ENCODE measurements at places on chromosomes 1 and 21.
A peak's percentile ranks its signal among the peaks of the same experiment; 100 is the strongest.

DNA sequence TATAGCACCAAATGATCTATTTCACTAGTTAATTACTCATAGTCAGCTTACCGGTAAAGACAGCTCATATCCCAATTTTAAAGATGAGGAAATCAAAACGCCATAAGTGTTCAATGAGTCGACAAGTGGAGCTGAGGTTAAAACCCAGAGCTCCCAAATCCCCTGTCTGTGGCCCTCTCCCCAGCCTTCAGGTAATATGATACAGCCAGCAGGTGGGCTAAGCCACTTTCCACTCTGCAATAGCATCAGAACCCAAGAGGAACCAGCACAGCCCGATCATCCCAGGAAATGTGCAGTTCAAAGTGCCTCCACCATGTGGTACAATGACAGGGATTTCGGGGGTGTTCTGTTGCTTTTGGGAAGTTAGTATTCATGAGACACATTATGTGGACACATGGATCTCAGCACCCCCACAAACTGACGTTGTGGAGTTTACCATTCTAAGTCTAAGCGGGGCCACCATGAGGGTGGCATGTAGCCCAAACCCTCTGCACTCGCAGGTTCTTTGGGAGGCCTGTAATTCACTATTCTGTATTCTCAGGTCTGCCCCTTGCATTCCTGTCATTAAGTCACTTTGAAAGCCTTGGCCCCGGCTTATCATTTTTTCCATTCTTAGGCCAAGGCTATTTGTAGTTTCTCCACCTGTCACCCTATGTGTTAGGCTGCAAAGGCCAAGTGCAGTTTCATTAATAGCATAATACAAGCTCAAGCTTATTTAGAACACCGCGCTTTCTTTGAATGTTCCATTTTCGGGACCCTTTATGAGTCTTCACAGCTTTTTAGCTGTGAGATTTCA, 26.3 kb upstream of the ACTN2 start:
- no peak for DNase-seq

GRCh38 chr1:109649491-109649914, 6.4 kb upstream of the GSTM4 start:
- DNase-seq, result no peak

GRCh38 chr1:92367496-92367895, 68.6 kb downstream of the RPAP2 start:
- DNase-seq, result no peak

GRCh38 chr1:38015978-38016725, 3.6 kb downstream of the UTP11 start:
- DNase-seq, result no peak

GRCh38 chr1:12412439-12412838, 182.6 kb downstream of the VPS13D start:
- DNase-seq, result no peak

DNA sequence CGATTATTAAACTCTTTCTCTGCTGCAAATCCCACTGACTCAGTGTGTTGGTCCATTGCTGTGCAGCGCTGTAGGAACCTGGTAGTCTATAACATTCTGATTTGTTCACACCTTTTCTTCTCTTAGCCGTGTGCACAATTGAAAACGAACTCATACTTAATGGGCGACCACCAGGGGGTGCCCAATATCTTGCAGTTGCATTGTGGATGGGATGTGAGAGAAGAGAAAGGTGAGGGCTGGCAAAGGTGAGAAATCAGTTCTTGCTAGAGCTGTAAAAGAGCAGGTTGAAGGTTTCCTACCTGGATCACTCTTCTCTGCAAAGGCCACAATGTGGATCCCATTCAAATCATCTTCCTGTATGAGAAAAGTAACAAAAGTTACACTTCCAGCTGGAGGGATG, 51.0 kb downstream of the CASQ2 start:
- peak; percentile 3 for DNase-seq

DNA sequence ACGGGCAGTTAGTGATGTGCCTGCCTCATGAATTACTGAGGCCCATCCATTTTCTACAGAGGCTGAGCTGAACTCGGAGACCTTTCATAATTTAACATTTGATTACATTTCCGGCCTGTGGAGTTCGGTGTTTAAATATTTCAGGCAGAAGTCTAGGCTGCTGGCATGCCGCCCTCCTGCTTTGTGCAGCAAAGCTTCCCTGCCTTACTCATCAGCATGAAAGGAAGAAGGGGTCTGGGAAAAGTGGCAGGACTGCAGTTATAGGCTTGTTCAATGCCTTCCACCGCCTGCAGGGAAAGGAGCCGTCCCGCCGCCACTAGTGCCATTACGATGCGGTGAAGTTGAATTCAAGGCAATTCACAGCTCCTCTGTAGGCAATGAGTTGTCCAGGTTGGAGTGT, 527.9 kb downstream of the NPHP4 start:
- no peak for DNase-seq

GRCh38 chr1:41492341-41492848, 7.9 kb upstream of the EDN2 start:
- peak; percentile 20 for DNase-seq

DNA sequence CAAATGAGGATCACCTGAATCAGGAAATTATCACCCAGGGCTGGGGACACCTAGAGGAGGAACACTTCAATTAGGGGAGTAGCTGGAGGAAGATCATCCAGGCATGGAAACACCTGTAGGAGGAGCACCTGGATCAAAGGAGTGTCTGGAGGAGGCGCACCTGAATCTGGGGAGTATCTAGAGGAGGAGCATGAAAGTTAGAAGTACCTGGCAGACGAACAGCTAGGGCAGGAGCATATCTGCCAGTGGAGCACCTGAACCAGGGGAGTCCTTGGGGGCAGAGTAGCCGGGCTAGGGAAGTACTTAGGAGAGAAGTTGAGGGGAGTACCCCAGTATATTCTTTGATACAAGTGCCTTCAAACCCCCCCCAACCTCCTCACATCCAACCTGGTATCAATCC, 1.3 kb downstream of the C1orf210 start:
- DNase-seq, result no peak

DNA sequence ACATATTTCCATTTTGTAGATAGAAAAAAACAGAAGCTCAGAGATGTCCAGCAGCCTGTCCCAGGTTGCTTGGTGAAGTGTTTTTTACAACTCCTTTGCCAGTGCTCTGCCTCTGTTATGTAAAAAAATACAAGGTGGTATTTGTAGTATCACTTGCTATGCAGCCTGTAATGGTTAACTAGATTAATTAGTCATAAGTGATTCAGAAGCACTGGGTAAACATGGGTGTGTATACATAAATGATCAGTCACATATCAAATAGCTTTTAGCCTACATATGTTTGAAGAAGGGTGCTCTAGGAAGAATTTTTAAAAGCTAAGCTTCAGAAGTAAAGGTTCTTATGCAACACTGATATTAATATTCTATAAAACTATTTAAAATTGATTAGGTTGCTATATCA, 70.0 kb upstream of the MAGI3 start:
- DNase-seq, result no peak

- no peak for DNase-seq
Measured at GRCh38 chr1:214514032-214514818, 37.2 kb downstream of the PTPN14 start.

DNA sequence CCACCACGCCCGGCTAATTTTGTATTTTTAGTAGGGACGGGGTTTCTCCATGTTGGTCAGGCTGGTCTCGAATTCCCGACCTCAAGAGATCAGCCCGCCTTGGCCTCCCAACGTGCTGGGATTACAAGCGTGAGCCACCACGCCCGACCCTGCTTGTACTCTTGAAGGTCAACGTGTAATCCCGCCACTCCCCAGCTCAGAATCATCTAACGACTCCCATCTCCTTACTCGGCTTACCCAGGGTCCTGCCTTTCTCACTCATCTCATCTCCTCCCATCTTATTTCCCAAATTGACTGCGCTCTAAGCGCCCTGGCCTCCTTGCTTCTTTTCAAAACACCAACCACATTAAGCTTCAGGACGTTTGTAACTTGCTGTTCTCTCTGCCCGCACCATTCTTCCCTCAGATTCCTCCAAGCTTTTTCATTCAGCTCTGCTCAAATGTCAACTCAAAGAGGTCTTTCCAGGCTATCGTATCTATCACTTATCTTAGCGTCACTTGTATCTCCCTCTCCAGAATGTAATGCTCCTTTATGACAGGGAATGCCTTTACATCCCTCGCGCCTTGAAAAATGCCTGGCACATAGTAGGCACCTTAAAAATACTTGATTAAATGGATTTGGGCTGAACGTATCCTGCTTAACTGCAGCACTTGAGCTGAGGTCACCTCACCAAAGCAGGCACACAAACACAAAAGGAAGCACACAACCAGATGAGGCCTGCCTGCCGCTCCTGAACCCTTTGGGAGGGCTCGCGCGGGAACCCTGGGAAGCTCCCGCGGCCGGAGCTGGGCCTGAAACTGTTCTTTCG, 1.4 kb upstream of the USP1 start:
- DNase-seq, result peak; percentile 61

DNA sequence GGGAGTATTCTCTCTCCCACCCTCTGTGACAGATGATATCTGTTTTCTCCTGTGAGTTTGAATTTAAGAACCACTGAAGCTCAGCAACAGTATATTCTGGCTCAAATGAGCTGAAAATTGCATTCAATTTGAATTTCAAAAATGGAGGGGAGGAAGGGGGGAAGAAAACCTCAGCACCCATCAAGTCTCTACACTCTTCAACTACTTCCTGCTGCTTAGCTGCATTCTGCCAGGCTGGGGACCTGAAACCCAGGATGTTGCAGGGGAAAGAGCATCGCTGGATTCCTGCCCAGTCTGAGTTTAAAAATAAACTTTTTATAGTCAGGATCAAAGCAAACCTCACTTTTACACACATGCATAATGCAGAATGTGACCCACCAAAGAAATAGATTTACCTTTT, 214.3 kb upstream of the ESRRG start:
- no peak for DNase-seq

GRCh38 chr1:225430301-225430700, 2.5 kb upstream of the LBR start:
- DNase-seq, result no peak

GRCh38 chr1:151340870-151341754, 5.9 kb downstream of the RFX5 start:
- peak; percentile 92 for DNase-seq

- peak; percentile 75 for DNase-seq
Measured at GRCh38 chr1:15152318-15153183, 996 bp upstream of the TMEM51 start.

- DNase-seq, result no peak
Measured at GRCh38 chr1:75152092-75152491, 17.9 kb downstream of the LHX8 start.

DNA sequence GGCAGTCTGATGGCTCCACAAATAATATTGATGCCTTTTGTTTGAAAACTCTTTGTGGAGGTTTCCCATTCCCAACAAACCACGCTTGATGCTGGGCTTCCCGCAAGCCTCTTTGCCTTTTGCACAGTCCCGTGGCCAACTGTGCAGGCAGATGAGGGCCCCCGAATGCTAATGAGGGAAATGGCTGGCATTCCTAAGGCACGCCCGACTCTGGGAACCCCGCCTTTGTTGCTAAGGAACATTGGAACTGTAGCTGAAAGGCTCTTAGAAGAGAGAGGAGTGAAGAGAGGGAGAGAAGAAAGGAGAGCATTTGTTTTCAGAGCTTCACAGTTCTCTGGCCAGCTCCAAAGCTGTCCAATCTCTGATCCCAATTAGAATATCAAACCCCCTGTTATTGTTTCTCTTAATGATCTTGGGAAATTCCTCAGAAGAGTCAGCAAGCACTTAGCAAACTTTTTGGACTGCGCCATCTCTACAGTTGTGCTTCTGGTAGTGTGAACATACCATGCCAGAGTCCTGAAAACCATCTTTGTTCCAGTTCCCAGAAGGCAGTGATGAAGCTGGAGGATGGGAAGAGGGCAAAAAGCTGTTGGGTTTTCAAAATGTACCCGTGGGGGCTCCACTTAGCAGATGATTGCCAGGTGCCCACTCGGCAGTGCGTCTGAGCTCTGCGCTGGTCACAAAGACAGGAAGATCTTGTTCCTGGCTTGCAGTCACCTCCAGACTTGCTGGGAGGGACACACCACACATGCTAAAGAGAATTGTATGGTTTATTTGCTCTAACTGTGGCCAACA, 60.1 kb upstream of the CYP2J2 start:
- no peak for DNase-seq

DNA sequence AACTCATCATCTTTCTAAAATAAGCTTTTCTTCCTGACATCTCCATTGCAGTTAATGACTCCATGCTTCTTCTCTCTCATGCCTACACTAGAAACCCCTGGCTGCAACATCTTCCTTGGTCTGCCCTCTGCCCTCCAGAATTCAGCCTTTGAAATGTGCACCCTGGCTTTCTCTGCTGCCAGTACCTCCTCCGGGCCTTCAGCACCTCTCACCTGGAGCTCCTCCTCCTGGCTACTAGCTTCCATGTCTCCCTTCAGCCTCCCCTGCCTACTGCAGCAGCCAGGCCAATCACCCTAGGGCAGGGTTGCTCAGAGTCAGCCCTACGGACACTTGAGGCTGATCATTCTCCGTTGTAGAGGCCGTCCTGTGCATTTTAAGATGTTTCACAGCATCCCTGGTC, 18.3 kb downstream of the SUSD4 start:
- no peak for DNase-seq

GRCh38 chr1:237103021-237103420, 61.0 kb downstream of the RYR2 start:
- DNase-seq, result no peak

- no peak for DNase-seq
Measured at GRCh38 chr1:16020325-16020724, 1.5 kb upstream of the CLCNKA start.

DNA sequence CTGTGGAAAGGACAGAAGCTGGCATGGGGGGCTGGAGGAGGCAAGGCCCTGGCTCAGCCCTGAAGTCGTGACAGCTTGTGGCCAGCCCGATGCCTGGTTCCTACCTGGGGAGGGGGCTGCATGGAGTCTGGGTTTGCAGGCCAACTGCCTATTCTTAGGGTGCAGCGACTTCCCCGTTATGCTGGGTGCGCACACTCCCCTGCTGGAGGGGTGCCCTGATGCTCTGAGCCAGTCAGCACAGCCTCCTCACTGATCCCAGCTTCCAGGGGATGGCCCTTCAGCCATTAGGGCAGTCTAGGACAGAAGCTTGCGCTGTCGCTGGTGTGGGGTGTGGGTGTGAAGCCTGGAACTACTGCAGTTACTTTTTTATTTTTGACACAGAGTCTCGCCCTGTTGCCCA, 30.0 kb upstream of the SLC19A1 start:
- no peak for DNase-seq

GRCh38 chr1:2277741-2278488, 49.8 kb downstream of the SKI start:
- no peak for DNase-seq

- no peak for DNase-seq
Measured at GRCh38 chr21:38205940-38206339, 50.9 kb upstream of the KCNJ15 start.

- DNase-seq, result no peak
Measured at GRCh38 chr1:152752225-152752624, 5.6 kb upstream of the KPRP start.

GRCh38 chr21:29654203-29654602, 285.6 kb downstream of the GRIK1 start:
- DNase-seq, result no peak

GRCh38 chr1:24289937-24290595, 29.1 kb upstream of the GRHL3 start:
- peak; percentile 37 for DNase-seq

GRCh38 chr1:107051266-107051665, 5.2 kb upstream of the PRMT6 start:
- no peak for DNase-seq

- DNase-seq, result no peak
Measured at GRCh38 chr1:227731241-227731677, 3.8 kb downstream of the JMJD4 start.

Data from SHP77 (cell line).